ENCODE measurements at places on chromosomes 1 and 21.

- DNase-seq, result no peak
Observed at GRCh38 chr1:167674156-167674555, 44.1 kb downstream of the RCSD1 start.

DNA sequence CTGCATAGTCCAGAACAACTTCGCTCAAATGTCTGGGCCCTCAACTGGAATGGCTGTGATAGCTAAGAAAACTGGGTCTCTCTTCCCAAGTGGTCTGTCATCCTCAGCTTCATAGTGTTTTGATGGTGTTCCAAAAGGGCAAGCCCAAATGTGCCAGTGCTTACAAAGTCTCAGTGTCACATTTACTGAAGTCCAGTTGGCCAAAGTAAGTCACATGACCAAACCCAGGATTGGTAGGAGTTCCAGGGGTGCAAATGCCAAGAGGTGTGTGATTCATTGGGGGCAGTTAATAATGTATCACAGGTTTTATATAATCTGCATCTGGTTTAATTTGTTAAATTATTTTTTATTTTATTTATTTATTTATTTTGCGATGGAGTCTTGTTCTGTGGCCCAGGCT lies 24.9 kb downstream of the SMG7 start:
- DNase-seq, result no peak

DNA sequence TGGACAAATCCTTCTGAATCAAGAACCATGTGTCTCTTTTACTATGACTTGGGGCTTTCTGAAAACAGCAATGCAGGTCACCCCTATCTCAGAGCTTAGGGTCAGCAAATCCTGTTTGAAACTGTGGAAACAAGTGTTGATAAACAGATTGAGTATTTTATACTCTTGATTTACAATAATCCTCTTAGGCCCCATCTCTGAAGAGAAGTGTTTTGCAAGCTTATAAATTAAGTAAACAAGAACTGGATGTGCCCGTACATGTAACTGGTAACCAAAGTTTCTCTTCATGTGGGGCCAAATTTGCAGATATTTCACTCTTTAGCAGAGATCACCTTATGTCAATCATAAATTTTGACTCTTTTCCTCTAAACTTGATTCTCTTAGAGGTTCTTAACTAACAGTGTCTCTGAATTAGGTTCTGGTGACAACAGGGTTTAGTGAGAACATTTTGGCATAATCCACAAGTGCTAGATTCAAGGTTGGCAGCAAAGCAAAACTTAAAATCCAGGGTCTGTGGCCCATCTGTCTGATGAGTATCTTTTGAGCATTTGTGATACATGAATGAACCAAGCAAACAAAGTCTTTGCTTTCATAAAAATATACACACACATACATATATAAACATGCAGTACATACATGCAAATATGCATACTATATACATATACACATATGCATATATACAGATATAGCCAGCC lies 183.0 kb upstream of the HOOK1 start:
- DNase-seq, result no peak

- DNase-seq, result no peak
Observed at GRCh38 chr1:29084196-29084521, 39.5 kb downstream of the TMEM200B start.

- DNase-seq, result no peak
Observed at GRCh38 chr1:203796236-203796605, 798 bp downstream of the ZBED6 start.

DNA sequence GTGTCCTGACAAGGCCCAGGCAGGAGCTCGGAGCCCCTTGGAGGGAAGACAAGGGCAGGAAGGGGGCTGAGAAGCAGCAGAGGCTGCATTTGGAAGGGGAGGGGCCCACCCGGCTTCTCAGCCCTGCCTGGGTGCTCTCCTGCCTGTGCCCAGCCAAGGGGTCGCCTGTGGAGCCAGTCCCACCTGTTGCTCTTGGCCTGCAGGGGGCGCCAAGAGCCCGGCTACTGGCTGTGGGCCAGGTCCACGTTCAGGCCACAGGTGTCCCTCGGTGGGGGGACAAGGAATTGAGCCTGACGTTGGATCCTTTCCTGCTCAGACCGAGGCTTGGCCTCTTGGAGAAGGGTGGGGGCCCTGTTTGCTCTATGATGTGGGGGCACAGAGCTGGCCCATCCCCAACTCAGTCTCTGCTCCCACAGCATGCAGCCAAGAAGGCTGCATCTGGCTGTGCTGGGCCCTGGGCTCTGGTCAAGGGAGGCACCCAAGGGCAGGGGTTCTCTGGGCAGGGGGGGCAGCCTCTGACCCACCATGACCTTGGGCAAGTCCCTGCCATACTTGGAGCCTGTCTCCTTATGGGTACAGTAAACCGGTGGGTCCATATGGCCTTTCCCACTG lies 10.9 kb downstream of the WNT4 start:
- peak; percentile 14 for DNase-seq

DNA sequence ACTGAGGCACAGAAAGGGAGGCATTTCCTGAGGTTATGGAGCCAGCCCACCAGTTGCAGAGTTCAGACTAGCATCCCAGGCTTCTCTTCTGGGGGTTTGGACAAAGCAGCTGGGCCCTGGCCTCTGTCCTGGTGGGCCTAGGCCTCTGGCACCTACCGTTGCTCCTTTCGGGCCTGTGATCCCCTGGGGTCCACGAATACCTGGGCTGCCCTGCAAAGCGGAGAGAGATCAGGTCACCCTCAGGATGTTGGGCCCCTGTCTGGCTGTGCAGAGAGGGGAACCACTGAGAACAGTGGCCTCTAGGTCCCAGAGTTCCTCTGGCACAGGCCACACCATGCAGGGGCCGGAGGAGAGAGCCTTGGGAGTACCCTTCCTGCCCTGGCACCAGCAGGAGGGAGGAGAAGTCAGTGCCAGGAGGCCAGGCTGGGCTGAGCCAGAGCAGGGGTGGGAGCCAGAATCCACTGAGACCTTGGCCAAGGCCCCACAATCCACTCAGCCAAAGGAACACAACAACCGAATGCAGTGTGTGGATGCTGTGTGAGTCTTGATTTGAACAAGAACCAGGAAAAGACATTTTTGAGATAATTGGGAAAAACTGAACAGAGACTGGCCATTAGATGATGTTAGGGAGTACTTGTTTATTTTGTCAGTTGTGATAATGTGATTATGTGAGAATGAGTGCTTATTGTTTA lies 8.9 kb downstream of the COL9A2 start:
- no peak for DNase-seq

- no peak for DNase-seq
Observed at GRCh38 chr1:20058531-20058930, 11.5 kb upstream of the PLA2G5 start.

DNA sequence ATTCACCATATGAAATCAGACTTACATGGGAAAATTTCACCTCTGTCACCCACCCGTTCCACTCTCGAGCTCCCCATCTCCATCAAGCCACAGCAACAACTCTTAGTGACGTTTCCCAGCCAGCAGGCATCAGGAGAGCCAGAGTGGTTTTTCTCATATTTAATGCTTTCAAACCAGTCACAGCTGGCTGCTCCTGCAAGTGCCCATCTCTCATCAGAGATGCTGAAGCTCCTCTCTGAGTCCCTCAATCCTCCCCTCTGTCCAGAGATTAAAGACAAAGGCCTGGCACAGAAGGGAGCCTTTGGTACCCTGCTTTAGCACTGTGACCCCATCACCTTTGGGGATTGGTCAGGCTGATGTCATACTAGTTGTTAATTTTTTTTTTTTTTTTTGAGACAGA lies 277.3 kb downstream of the DNM3 start:
- no peak for DNase-seq

DNA sequence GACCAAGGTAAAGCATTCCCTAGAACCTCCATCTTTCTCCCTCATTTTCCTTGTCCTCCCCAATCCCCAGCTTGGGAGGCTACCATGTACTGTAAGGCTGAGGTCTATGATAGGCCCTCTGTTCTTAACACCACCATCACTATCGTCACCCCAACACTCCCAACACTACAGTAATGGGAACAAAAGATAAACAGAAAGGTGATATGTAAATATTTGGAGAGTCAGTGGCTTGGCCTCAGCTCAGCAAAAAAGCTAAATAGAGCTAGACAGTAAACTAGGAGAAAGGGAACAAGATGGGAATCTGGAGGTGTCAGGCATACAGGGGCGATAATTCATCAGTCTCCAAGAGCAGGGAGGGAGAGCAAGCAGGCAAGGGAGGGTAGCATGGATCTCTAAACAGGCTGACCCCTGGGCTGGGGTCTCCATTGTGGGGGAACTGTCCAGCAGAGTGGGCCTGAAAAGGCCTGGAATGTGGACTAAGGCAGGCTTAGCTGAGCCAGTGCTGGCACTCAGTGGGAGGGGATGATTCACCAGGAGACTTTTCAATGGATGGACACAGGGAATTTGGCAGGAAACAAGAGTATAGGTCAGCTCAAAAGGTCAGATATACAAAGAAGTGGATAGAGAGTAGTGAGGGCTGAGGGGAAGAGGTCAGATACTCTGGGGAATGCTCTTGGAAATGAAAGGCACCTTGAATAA lies 6.7 kb downstream of the WNT2B start:
- no peak for DNase-seq

DNA sequence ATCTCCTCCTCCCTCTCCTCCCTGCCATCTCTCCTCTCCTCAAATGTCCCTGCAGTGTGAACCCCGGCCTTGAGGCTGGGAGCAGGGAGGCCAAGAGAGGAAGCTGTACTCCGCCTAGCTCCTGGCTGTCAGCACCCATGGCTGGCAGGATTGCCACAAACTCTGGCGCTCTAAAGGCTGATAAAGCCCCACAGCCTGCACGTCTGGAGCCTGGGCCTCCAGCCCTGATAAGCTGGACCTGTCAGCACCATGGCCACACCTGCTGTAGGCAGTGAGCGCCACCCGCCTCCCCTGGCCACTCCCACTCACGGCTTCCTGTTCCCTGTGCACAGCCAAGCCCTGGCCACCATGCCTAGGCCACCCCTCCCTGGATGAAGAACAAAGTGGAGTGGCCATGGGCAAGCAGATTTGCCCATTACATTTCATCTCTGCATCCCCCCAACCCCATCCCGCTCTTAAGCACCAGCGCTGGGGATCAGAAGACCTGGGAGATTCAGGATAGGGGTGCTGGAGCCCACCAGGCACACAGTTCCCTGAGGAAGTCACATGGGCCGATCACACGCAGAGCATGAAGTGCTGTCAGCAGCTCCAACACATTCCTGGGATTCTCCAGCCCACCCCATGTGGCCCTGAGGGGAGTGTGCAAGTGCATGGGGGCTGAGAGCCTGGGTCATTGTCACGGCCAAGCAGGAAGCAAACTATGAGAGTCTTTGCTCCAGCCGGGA lies 24.2 kb upstream of the NPPB start:
- DNase-seq, result peak; percentile 0

DNA sequence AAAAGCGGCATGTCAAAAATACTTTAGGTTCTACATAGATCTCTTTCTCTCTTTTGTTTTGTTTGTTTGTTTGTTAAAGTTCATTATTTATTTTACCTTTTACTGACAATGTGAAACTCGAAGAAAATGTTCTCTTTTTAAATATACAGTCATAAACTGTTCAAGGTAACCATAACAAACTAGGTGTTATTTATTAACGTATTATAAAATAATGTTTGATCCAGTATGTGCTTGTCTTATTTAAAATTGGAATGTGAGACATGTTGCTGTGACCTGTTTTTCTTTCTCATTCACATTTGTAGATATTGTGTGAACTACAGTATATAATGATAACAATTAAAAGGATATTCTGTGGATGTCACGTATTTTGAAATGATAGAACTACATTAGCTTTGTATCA lies 5.9 kb upstream of the LEPR start:
- DNase-seq, result no peak
